ENCODE measurements at places on chromosomes 7 and 10. TPM values are rescaled to one million over a fixed set of nuclear protein-coding genes. Genes with fewer than 3 reads are reported as not detected.

The KCNMA1 gene
- total RNA-seq, result 10.5 TPM

The NPSR1 gene
- 2.0 TPM for total RNA-seq

The NME8 gene
- not detected for total RNA-seq

The NKX1-2 gene
- total RNA-seq, result 0.05 TPM

The PPRC1 gene
- 13.1 TPM for total RNA-seq

The FAM13C gene
- total RNA-seq, result 34.3 TPM

The NAT16 gene
- 0.59 TPM for total RNA-seq

The SLC25A13 gene
- total RNA-seq, result 29.4 TPM

The ZNF138 gene
- total RNA-seq, result 12.0 TPM

The CDK14 gene
- 11.3 TPM for total RNA-seq

The GHRHR gene
- total RNA-seq, result not detected

The ALOX5 gene
- 1.3 TPM for total RNA-seq

The HTR5A gene
- 0.09 TPM for total RNA-seq

The CYP2W1 gene
- total RNA-seq, result 1.0 TPM

The UCN3 gene
- not detected for total RNA-seq

The FAM131B gene
- 38.9 TPM for total RNA-seq

The CCL26 gene
- not detected for total RNA-seq

The SPDYE6 gene
- total RNA-seq, result 8.2 TPM

The SPDYE3 gene
- 7.0 TPM for total RNA-seq

The MMP21 gene
- not detected for total RNA-seq

The SPDYE1 gene
- 0.23 TPM for total RNA-seq

The PODXL gene
- 60.3 TPM for total RNA-seq

The HHEX gene
- total RNA-seq, result not detected

The IFIT1 gene
- total RNA-seq, result 2.0 TPM

The LEP gene
- 0.21 TPM for total RNA-seq

The BEND7 gene
- 24.8 TPM for total RNA-seq

The RSPH10B gene
- 2.3 TPM for total RNA-seq

The ATP6V0A4 gene
- total RNA-seq, result 0.31 TPM

The PON1 gene
- 0.69 TPM for total RNA-seq

Data from motor neuron (in vitro differentiated cells).